ENCODE measurements at places on chromosomes 11 and 22.

- peak; percentile 54 for DNase-seq
These were observed 35.0 kb downstream of the DKK3 start for GRCh38 chr11:11973361-11973800.

DNA sequence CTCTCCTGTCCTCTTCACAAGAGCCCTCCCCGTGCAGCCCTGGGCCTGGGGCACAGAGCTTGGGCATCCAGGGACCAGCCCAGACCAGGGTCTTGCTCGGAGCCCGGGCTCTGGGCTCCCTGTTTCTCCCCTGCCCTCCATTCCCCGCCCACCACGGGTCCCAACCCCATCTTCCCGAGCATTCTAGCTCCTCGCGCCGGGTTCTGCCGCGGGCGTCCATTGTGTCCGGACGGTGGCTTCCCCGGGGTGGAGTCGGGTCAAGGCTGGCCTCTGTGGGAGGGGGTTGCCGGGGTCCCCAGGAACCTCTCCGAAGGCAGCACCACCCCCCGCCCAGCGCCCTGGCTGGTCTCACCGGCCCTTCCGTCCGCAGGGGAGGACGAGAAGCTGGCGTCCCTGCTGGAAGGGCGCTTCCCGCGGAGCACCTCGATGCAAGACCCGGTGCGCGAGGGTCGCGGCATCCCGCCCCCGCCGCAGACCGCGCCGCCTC, 18.1 kb upstream of the ACR start:
- no peak for DNase-seq

- DNase-seq = no peak
These were observed 6.8 kb downstream of the TSGA10IP start for GRCh38 chr11:65952052-65952521.

GRCh38 chr11:96259134-96259830, 83.7 kb downstream of the MAML2 start:
- peak; percentile 90 for DNase-seq

DNA sequence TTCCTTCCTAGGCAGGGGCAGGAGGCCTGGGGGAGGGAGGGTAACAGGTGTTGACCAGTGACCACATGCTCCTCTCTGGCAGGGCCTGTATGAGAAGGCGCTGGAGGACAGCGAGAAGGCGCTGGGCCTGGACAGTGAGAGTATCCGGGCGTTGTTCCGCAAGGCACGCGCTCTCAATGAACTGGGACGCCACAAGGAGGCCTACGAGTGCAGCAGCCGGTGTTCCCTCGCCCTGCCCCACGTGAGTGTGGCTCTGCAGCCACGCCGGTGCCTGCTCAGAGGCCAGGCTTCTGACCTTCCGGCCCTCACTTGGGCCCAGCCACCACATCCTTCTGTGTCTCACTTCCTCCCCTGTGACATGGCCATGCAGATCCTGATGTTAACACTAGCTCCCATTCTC, 25.8 kb downstream of the ZC3H7B start:
- DNase-seq = no peak

DNA sequence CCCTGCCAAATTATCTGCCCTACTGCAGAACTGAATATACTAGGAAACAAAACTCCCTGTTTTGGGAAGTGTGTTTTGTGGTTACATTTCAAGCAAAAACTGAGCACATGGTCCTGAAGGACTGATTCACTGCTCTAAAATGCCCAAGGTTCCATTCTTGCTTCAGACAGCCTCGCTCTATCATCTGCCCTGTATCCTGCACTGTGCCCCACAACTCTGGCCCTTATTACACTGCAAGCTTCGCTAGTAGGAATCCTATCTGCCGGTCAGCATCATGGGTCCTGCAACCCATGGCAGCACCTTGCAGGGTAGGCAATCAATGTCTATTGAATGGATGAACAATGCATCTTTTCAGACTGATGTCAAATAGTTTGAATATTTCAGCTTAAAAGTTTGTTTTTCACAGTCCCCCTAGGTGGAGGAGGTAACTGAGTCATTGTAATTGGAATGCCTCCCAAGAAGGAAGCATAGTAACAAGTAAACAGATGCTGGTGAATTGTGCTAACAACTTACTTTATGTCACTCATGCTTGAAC, 21.3 kb downstream of the LAYN start:
- DNase-seq = peak; percentile 90

GRCh38 chr22:23673826-23674690, 16.8 kb upstream of the RGL4 start:
- DNase-seq = no peak

- DNase-seq = no peak
These were observed 123.8 kb downstream of the NECTIN1 start for GRCh38 chr11:119605137-119605665.

DNA sequence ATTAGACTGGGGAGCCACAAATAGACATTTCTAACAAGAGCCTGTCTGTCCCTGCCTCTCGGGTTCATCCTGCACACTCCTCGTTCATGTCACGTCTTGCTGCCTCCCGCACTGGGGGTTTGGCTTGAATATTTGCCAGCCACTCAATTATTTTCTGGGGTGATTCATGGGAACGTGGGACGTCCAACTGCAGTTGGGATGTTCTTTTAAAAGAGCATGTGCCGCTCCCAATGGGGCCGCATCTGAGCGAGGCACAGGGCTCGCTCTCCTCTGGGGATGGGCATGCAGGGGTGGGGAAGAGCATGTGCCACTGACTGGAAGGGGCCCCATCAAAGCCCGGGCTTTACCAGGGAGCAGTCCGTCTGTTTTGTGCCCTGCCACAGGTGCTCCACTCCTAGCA, 43.4 kb downstream of the PARVG start:
- DNase-seq = peak; percentile 23

GRCh38 chr11:11584530-11584810, 37.3 kb downstream of the GALNT18 start:
- peak; percentile 91 for DNase-seq

- no peak for DNase-seq
These were observed 390.3 kb downstream of the BRD1 start for GRCh38 chr22:49437356-49437755.

- DNase-seq = no peak
These were observed 22.1 kb downstream of the HEPHL1 start for GRCh38 chr11:94043241-94043640.

GRCh38 chr22:36097880-36098279, 62.7 kb downstream of the APOL3 start:
- peak; percentile 20 for DNase-seq

GRCh38 chr11:129273322-129273721, 81.2 kb upstream of the ARHGAP32 start:
- DNase-seq = no peak

Data from fibroblast of mammary gland (primary cell).